ENCODE measurements at places on chromosomes 6 and 20.

GRCh38 chr20:31833931-31834521 is 11.4 kb downstream of the FOXS1 start:
- DNase-seq = no peak

GRCh38 chr20:2387580-2387979 is 6.9 kb downstream of the TGM6 start:
- DNase-seq = no peak

DNA sequence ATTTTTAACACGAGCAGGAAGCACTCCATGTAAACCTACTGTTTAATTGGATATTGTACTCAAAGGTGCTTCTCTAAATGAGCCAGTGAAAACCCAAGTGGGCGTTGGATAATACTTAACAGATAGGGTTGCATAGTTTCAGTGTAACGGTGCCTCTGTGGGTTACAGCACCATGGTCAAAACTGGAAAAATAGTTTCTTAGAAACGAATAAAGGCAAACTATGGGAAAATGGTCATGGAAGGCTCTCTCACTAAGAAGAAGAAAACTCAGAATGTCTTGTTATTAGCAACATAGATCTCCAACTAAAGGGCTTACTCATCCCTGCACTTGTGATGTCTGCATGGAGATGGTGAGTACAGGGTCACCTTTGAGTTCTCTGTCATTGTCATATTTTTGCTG is 59.1 kb upstream of the NEDD9 start:
- no peak for DNase-seq

DNA sequence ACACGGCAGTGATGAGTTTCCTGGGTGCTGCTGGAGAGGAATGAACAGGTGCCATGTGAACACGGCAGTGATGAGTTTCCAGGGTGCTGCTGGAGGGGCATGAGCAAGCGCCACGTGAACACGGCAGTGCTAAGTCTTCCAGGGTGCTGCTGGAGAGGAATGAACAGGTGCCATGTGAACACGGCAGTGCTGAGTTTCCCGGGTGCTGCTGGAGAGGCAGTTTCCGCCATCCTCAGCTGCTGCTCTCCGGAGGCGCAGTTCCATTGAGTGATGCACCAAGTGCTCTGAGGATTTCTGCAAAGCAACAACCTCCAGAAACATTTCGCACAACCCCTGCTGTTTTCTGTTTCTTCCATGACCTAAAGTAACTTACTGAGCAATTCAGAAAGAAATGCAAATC is 155.4 kb downstream of the SMOC2 start:
- DNase-seq = no peak

- no peak for DNase-seq
These were observed 37.3 kb upstream of the AHI1 start for GRCh38 chr6:135534773-135535380.

GRCh38 chr6:91730710-91731109 is 1143.8 kb upstream of the MAP3K7 start:
- no peak for DNase-seq

DNA sequence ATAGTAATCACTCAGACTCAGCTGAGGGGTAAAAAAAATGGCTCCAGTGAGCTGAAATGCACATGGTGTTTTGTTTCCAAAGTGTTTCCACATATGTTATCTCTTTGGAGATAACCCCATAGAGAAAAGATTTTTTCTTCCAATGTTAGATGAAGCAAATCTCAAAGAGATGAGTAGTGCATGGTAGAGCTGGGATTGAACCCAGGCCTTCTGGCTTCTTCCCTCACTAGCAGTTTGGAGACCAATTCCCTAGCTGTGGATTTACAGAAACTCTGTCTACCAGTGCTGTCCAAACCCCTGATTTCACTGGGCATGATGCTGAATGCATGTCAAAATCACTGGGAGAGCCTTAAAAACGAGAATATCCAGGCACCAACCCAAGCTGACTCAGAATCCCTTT is 165.1 kb downstream of the LRFN2 start:
- no peak for DNase-seq

GRCh38 chr20:23260181-23260840 is 90.3 kb upstream of the NXT1 start:
- DNase-seq = no peak

- DNase-seq = peak; percentile 50
These were observed 766 bp downstream of the SLC16A10 start for GRCh38 chr6:111087871-111088667.

- DNase-seq = no peak
These were observed 215.5 kb downstream of the ZDHHC14 start for GRCh38 chr6:157596461-157596860.

GRCh38 chr20:56974499-56975250 is 291.8 kb downstream of the BMP7 start:
- no peak for DNase-seq

DNA sequence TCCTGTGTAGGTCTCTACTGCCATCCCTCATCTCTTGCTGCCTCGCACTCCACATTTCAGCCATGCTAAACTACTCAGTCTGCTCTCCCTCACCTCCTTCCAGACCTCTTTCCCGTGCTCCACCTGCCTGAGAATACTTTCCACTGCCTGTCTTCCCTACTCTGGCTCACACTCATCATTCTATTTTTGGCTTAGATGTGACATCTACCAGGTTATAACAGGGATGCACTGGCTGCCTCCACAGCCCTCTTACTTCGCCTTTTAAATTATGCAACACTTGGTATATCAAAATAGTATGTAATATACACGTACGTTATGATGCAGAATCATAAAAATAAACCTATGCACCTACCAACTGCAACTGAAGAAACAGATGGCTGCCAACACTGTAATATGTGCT is 222.8 kb upstream of the DTNBP1 start:
- no peak for DNase-seq

Measured in mesothelial cell of epicardium (in vitro differentiated cells).